ENCODE measurements at places on chromosomes 2 and 18. TPM values are rescaled to one million over a fixed set of nuclear protein-coding genes. Genes with fewer than 3 reads are reported as not detected.

GRCh38 chr2:172253190-172254052 is 150.7 kb upstream of the DLX2 start:
- peak; percentile 56 for DNase-seq

IFT172 gene
- 9.3 TPM for total RNA-seq

POMC gene
- total RNA-seq = 5.0 TPM

- peak; percentile 36 for DNase-seq
Observed at GRCh38 chr18:54119524-54120019, 104.9 kb downstream of the MBD2 start.

PLCD4 gene
- 0.15 TPM for total RNA-seq

LOXL3 gene
- 0.12 TPM for total RNA-seq

PAX8 gene
- total RNA-seq = 0.74 TPM

DNA sequence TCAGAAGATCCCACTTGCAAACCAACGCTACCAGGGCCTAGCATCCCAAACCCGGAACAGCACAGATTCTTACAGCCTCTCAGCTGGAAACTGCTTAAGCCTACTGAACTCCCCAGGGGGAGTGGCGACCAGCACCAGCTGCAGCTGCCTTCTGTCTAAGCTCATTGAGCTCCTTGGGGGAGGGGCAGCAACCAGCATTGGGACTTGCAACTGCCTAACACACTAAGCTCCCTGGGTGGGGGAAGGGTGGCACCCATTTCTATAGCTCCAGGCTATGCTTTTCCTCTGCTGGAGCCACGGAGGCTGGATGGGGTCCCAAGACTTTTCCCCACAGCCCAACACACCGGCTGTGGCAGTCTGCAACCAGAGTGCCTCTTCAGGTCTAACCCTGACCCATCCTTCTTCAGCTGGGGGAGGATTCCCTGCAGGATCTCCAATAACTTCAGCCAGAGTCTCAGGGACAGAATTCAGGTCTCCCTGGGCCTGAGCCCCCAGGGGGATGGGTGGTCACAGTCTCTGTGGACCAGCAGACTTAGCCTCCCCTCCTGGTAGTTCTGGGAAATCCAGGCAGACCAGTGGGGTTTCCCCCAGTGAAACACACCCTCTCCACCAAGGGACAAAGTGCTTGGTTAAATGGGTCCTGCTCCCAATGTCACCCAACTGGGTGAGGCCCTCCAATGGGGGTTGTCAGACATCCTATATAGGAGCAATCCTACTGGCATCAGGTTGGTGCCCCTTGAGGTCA is 45.9 kb upstream of the ITGA4 start:
- no peak for DNase-seq

TNS1 gene
- total RNA-seq = 11.0 TPM

GRCh38 chr2:231525248-231526163 is 4.7 kb downstream of the NMUR1 start:
- DNase-seq = no peak

GRCh38 chr2:147320146-147320545 is 524.7 kb upstream of the ACVR2A start:
- DNase-seq = no peak

DNA sequence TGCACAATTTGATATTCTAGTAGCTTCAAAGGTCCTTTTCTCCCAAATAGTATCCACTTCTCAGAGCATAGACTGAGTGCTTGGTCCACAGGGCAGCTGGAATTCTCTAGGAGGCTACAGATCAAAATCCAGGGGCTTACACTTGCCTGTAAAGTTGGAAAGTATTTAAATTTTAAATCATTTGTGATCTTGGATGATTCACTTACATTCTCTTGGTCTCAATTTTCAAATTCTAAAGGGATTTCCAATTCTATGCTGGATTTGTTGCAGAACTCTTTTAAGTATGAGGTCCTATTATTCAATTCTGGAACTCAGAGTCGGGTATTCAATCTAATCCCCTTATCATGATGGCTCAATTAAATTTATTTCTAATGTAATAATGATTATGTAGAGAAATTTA is 492.3 kb downstream of the NYAP2 start:
- DNase-seq = no peak

GRCh38 chr2:16653799-16654198 is 11.8 kb downstream of the CYRIA start:
- no peak for DNase-seq

APOB gene
- not detected for total RNA-seq

- DNase-seq = no peak
Observed at GRCh38 chr18:28459587-28459986, 282.7 kb upstream of the CDH2 start.

DNA sequence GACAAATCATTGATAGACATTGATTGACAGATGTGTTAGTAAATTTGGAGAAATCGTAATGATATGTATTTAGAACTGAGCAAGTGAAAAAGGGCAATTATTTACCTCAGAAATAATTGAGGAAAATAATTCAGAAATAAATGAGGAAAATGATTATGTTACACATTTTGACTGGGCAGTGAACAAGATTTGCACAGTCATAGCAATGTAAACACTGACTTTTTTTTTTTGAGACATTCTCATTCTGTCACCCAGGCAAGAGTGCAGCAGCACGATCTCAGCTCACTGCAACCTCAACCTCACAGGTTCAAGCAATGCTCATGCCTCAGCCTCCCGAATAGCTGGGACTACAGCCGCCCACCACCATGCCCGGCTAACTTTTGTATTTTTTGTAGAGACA is 211.7 kb downstream of the SP3 start:
- DNase-seq = no peak

GRCh38 chr18:78158943-78159342 is 820.7 kb upstream of the SALL3 start:
- no peak for DNase-seq

UGT1A1 gene
- total RNA-seq = not detected

DNA sequence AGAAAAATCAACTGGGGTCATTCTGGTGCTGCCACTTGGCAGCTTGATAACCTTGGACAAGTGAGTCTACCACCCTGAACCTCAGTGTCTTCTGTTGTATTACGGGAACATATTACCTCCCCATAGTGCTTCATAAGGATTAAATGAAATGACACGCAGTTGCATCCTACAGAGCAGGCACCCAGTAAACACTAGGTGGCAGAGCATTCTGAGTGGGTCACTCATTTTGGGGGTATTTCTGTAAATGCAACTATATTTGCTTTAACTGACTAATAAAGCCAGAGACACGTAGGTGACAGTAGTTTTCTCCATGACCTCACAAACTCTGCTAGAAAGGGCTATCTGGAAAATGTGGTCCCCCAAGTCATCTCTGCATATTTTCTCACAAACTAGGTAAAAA is 4.7 kb downstream of the CD226 start:
- no peak for DNase-seq

GRCh38 chr2:45904946-45905631 is 253.6 kb downstream of the PRKCE start:
- no peak for DNase-seq

GRCh38 chr2:152376968-152377367 is 42.0 kb downstream of the FMNL2 start:
- no peak for DNase-seq

GRCh38 chr2:143378996-143379395 is 249.8 kb downstream of the ARHGAP15 start:
- DNase-seq = no peak

DNA sequence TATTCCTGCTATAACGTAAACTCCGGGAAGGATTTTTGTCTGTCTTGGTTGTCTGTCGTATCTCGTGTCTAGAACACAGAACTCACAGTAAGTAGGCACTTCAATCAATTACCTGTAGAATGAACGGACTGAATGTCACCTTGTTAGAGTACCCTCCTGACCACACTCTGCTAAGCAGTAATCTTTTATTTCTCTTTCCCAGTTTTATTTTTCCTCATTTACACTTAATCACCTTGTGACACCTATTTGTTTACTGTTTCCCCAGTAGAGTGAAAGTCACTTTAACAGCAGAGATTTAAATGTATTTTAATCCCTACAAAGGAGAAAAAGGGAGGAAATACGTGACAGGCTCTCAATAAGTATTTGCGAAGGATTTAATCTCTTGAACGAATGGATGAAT is 514 bp upstream of the EPB41L5 start:
- no peak for DNase-seq

SETBP1 gene
- total RNA-seq = 3.7 TPM

DNA sequence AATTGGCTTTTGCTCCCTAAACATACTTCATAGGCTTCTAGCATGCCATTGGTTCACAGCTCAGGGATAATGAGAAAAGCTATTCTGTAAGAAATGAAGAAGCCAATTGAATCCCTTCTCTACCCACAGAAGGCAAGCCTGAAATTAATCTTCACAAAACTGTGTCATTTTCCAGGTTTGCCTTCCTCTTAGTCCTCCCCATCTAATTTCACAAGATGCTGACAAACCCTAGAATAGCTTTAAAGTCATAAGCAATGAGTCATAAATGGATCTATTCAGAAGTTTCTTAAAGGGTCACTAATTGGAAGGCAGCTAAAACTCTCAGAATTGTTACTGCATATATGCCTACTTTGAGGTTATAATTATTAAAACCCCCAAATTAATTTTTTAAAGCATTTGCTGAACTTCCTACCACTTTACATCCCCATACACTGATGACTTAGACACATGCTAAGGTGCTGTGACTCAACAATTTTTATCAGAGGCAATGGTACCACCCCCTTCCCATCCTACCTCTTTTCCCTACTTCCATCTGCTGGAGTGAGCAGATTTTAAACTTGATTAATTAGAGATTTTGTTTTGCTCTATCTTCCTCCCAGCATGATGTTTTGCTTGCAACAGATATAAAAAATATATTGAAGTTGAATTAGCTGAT is 51.3 kb upstream of the NABP1 start:
- DNase-seq = no peak

DNA sequence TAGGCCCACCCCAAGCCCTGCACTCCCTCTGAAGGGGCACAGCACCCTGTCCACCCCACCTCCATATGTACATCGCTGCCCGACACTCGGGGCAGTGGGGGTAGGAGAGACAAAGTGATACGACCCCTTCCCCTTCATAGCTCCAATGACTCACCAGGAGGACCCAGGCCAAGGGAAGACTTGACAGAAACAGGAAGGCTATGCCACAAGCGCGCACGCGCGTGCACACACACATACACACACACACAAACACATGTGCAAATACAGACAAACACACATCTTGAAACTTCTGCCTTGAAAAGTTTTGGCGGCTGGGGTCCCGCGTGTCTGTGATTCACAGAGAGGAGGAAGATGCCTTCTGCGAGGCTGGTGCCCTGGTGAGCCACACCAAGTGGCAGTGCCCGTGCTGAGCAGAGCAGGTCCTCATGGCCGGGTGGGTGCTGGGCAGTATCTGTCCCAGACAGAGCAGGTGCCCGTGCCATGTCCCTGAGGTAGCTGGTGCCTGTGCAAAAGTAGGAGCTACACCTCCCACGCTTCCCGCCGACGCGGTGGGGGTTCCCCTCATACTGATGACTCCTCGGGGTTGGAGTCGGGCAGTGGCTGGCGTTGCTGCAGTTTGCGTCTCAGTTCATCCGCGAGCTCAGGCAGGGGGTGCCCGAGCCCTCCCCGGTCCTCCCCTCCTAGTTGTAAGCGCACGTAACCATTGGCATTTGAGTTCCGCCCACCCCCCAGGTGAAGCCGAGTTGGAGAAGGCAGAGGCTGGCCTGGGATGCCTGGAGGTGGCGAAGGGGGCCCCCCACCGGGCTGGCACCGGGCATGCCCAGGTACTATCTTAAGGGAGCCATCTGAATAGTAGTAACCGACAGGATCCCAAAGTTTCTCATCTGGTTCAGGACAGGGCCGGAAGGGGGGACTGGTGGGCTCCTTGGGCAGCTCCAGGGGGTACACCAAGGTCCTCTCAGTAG is 2.5 kb upstream of the ANKRD39 start:
- no peak for DNase-seq

- no peak for DNase-seq
Observed at GRCh38 chr2:481388-481787, 193.5 kb upstream of the ALKAL2 start.

TYMS gene
- 421 TPM for total RNA-seq

- no peak for DNase-seq
Observed at GRCh38 chr2:41994233-41994637, 53.6 kb upstream of the PKDCC start.

GRCh38 chr2:26772064-26773001 is 8.2 kb downstream of the SLC35F6 start:
- peak; percentile 67 for DNase-seq

EFHD1 gene
- total RNA-seq = 0.32 TPM

GRCh38 chr2:75801234-75801982 is 90.7 kb upstream of the GCFC2 start:
- no peak for DNase-seq

DNA sequence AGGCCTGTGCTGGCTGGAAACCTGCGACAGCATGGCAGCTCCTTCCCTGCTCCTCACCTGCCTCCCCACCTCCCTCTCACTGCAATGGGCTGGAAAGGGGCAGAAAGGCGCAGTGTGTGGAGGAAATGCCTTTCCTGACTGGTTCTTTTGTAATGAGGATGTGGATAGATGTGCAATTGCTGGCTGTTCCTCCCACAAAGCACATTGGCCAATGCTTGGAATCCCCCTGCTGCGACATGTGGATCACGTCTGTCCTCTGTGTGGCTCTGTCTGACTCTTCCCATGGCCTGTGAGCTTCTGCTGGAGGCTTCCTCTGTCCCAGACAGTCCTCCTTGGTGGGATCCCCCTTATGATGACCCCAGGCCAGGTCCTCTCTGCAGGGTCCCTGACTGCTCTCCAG is 172.5 kb downstream of the NCK2 start:
- no peak for DNase-seq

- no peak for DNase-seq
Observed at GRCh38 chr2:169705927-169706326, 11.7 kb downstream of the PHOSPHO2 start.

DNA sequence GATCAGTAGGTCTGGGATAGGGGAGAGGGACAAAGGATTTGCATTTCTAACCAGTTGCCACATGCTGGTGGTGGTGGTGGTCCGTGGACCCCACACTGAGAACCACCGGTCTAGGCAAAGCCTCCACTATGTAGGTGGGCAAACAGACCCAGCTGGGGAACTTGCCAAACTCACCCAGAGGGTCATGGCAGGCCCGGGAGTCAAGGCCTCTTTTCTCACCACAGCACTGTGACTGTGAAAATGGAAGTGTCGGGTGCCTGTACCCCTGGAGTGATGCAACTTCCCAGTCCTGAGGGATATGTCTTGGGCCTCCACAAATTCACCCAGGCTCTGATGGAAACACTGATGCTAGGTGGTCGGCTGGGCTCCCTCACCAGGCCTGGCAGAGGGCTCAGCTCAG is 101.2 kb upstream of the SMAD2 start:
- no peak for DNase-seq

GRCh38 chr2:211407076-211407475 is 850.7 kb downstream of the CPS1 start:
- DNase-seq = no peak

DNA sequence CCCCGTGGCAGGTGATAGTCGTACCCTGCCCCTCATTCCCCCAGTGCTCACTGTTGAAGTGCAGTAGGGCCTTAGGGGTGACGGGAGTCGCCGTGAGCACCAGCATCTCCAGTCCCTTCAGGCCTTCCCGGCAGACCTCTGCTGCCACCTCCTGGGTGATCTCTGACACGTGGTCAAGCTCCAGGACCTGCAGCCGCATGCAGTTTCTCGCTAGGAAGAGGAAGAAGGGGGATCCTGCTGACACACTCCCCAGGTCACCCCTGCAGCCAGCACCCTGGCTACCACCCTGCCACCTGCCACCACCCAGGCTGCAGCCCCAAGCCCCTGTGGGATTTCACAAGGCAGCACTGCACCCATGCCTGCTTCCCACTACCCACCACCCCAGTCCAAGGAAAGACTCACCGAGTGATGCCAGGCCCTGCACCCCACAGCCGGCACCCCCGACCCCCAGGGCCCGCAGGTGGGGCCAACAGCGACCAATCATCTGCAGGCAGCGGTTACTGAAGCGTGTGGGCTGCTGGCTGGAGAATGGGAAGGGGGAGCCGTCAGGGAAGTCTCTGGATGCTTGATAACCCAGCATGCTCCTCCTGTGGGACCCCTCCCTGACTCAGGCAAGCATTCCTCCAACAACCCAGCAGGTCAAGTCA is 23.8 kb downstream of the FBXO41 start:
- no peak for DNase-seq
